ENCODE measurements at places on chromosomes 16 and 17. TPM values are rescaled to one million over a fixed set of nuclear protein-coding genes. Genes with fewer than 3 reads are reported as not detected.

The CD79B gene
- 2.7 TPM for total RNA-seq

DNA sequence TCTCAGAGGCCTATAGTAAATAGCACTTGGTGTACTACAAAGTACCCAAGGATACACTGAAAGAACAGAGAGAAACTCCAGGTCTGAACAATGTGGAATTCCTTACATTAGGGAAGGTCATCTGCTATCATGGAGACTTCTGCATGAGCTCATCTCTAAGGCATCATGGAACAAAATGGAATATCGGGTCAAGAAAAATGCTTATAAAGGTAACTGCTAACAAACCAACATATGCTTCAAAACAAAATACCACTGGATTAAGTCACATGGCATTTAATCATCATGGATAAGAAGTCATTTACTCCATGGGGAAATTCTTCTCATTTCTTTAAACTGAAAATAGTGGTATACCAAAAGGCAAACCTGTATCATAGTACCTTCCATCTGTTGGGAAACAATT lies 34.2 kb downstream of the TXNDC11 start:
- no peak for DNase-seq

The KCNH6 gene
- not detected for total RNA-seq

DNA sequence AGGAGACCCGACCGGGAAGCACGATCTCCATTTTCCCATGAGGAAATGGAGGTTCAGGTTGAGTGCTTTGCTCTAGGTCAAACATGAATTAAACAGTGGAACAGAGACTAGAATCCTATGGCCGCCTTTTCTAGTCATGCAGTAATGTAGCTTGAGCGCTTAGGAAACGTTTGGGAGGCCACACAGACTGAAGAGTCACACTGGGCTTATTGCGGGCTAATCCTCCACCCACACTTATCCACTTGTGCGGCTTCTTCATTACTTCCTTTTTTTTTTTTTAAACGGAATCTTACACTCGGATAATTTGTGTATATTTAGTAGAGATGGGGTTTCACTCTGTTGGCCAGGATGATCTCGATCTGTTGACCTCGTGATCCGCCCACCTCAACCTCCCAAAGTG lies 26.0 kb downstream of the CACNG3 start:
- DNase-seq = no peak

DNA sequence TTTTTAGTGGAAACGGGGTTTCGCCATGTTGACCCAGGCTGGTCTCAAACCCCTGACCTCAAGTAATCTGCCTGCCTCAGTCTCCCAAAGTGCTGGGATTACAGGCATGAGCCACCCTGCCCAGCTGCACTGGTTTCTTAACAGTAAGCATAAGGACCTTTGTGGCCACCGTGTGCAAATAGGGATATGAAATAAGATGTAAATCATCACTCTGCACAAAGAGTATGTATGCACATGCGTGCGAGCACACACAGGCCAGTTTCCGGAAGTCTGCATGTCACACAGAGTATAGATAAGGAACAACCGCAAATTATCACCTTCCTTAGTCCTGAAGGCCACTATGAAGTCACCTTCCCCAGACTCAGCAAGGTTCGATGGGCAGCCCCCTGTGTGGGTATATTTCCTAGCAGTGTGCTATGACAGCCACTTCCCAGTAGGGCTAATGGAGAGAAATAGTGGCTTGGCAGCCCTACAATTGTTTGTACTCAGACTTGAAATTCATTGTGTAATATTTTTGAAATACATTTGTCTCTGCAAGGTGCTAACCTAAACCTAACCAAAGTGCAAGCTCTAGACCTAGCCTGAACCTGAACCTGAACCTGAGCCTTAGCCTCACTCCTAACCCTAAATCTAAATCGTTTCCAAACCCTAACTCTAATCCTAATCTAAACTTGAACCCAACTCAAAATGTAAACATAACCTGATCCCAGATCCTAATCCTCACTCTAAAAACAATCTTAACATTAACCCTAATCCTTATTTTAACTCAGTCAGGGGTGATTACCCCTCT lies 48.4 kb upstream of the SKAP1 start:
- no peak for DNase-seq

All from cardiac septum (tissue), 1 donor.